ENCODE measurements at places on chromosomes 11 and 22.
A peak's percentile ranks its signal among the peaks of the same experiment; 100 is the strongest.

DNA sequence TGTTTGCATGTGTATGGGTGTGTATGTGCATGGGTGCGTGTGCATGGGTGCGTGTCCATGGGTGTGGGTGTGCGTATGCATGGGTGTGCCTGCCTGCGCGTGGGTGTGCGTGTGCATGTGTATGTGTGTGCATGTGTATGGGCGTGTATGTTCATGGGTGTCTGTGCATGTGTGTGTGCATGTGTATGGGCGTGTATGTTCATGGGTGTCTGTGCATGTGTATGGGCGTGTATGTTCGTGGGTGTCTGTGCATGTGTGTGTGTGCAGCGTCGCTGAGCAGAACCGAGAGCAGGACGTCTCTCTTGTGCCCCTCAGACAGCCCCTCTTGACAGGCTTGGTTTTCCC is 13.9 kb downstream of the IL17REL start:
- DNase-seq: no peak

DNA sequence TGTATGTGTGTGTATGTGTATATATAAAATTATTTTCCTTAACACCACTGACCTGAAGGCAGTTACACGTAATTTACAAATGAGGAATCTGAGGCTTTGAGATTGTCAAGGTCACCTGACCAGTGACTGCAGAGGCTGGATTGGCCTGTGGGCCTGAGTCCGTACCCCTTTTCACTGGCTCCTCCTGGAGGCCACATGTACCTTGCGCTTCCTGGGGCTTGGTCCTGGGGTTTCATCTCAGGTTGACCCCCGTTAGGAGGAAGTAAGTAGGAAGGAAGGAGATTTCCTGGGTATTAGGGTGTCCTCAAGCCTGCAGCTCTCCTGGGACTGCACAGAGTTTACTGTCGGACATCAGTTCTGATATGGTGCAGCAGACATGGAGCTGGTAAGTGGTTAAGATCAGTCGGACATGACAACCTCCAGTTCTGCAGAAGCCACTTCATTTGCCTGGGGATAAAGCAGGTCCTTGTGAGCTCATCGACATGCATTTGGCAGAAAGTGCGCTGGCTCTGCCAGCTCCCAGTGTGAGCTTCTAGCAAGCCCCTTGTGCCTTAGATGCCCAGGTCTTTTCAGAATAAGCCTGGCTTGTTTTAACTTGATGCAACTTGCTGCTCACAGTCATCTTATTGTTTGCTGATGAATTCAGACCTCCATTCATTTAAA is 36.6 kb downstream of the ST3GAL4 start:
- no peak for DNase-seq

GRCh38 chr11:110447343-110447742 is 17.6 kb downstream of the FDX1 start:
- DNase-seq: no peak

GRCh38 chr11:124346311-124346955 is 26.4 kb upstream of the OR8D2 start:
- DNase-seq: no peak

DNA sequence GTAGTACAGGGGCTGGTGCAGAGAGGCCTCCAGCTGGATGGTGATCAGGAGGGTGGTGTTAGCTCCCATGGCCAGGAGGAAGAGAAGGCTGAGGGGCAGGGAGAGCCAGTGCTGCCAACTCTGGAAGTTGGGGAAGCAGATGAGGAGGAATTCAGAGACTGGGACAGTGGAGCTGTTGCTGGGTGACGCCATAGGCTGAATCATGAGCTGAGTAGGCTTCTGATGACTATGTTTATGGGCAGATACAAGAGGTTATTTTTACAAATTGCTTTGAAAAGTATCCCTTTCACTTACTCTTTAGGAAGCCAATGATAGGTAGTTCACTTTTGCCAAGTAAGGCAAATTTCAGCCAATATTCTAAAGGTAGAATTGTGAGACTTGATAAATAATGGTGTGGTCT is 3.1 kb downstream of the OR56A1 start:
- DNase-seq: no peak

DNA sequence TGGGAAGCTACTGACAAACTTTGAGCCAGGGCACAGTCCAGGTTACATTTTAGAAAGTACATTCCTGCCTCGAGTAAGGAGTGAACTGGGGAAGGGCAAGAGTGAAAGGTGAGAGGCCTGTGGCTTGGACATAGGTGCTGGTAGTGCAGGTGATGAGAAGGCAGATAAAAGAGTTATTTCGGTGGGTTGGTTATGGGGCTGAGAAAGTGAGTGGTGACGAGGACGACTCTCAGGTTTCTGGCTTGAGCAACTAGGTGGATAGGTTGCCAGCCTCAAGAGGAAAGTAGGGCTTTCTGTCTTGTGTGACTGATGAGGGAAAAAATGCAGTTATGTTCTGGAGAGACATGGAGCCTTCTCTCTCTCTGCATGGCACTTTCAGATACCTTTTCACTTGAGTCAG is 3.7 kb downstream of the POLR2F start:
- DNase-seq: no peak

- DNase-seq: no peak
These were observed 132.2 kb upstream of the SESN3 start for GRCh38 chr11:95363164-95363563.

DNA sequence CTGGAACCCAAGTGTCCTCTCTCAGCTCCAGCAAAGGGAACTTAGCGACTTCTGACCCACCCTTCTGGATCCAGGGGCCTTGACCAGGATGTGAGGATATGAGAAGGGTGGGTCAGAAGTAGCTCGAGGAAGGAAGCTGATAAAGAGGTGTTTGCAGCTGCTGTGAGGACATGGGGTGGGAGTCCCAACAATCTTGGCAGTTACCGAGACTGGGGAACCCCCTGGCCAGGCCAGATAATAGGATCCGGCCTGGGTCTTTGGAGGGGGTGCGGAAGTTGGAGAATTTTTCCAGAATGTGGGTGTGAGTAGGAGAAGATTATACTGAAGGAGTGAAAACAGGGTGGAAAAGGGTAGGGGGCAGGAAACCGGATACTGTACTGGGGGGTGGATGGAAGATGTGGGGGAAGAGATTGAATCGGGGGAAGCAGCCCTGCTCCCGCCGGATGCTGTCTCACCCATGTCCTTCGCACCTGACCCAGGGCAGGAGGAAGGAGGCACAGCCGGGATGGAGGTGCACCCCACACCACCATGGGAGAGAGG is 2.8 kb upstream of the MCAM start:
- no peak for DNase-seq

DNA sequence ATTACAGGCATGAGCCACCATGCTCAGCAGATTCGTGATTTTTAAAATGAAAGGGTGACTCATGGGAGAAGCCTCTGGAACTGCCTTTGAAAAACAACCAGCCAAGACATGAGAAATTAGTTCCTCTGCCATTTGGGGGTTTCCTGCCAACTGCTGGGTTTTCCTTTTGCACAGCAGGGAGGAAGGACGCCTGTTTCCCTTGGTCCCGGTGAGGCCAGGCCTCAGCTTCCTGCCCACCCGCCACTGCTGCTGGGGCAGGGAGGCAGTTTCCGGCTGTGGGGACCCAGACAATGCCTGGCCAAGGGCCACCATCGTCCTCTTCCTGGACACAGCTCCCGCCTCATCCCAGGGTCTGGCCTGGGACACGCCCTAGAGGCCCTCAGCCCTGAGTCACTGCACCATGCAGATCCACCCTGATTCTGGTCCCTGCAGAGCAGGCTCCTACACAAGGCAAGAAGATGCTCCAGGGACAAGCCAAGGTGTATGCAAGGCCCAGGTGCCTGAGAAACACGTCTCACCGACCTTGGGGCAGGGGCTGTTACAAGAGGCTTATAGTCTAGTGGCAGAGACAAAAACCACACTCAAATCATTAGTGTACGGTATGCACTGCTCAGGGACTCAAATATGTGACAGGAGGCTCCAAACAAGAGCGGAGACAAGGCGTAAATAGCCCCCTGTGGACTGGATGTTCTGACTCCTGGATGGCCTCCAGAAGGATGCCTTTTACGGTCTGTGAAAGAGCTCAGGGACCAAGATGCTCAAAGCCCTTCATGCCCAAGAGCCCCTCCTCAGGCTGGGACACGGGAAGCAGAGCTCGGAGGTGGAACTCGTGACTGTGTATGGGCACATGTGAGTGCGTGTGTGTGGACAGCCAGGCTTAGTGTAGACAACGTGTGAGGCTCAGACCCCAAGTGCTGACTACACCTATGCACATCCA is 10.0 kb downstream of the PPM1F start:
- no peak for DNase-seq

- DNase-seq: no peak
These were observed 2.6 kb downstream of the PGGHG start for GRCh38 chr11:291281-292210.

DNA sequence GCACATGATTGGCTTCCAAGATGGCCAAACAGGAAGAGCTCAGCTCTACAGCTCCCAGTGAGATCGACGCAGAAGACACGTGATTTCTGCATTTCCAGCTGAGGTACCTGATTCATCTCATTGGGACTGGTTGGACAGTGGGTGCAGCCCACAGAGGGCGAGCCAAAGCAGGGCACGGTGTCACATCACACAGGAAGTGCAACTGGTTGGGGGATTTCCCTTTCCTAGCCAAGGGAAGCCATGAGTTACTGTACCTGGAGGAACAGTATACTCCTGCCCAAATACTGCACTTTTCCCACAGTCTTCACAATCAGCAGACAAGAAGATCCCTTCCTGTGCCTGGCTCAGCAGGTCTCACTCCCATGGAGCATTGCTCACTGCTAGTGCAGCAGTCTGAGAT is 131.2 kb downstream of the DLG2 start:
- no peak for DNase-seq

DNA sequence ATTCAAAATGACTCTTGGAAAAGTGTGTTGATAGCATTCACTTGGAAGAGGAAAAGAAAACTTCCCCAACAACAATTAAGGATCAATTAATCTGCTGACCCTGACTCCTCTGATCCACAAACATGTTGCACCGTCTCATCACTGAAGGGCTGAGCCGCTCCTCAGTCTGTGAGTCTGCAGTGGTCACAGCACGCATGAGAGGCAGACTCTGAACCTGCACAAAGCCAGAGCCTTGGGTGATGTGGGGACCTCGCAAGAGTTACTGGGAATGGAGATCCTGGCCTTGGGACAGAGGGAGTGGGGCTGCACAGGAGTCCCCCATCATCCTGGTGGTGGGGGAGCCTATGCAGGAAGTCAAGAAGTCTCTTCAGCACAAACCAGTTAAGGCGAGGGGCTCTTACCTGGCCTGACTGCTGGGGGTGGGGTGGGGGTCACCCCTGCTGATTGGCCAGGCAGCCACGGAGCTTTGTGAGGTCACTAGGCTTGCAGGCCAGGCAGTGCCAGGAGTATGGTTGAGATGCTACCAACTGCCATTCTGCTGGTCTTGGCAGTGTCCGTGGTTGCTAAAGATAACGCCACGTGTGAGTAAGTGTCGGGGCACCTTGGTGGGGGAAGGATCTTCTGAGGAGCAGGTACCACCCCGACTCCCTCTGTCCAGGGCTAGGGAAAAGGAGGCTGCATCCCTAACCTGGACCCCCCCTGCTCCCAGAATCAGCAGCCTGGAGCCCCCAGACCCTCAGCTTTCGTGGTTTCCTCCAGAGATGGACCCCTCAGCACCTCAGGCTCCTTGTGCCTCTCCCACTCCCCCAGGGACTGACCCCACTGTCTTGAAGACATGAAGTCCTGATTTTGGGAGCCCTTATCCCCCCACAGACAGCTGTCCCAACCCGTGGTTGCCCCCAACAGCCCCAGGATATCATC is at the start of gene ACR:
TSS of gene ACR (plus strand) at position 477 of the 921 bp plus-strand sequence. CDS start at position 509, 32 bp downstream.
- DNase-seq: no peak

GRCh38 chr11:66335531-66336233 is 552 bp downstream of the RIN1 start:
- no peak for DNase-seq

- peak; percentile 75 for DNase-seq
These were observed at the start of gene CYTH4 for GRCh38 chr22:37282385-37282677. CYTH4 (plus strand) TSS chr22:37282508; CDS start chr22:37282570, 62 bp downstream.

GRCh38 chr11:12860827-12861226 is 148.3 kb upstream of the RASSF10 start:
- DNase-seq: no peak

DNA sequence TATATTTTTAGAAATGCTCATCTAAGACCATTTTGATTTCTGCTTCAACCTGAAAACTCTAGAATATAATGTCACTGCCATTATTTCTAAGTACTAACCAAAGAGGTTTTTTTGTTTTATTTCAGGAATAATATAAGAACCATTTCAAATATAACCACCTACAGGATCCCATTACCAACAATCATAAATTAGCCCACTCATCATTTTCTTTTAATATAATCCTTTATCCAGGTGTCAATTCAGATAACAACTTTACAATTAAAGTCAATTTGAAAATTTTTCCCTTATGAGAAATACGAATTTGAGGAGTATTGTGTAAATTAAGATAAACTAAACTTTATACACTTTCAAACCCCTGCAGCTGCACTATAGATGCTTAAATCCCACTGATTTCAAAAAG is 1043.0 kb upstream of the CNTN5 start:
- no peak for DNase-seq

- DNase-seq: no peak
These were observed 4.0 kb downstream of the ANKRD13D start for GRCh38 chr11:67293090-67293489.

GRCh38 chr11:36164506-36165250 is 124.5 kb downstream of the COMMD9 start:
- no peak for DNase-seq

DNA sequence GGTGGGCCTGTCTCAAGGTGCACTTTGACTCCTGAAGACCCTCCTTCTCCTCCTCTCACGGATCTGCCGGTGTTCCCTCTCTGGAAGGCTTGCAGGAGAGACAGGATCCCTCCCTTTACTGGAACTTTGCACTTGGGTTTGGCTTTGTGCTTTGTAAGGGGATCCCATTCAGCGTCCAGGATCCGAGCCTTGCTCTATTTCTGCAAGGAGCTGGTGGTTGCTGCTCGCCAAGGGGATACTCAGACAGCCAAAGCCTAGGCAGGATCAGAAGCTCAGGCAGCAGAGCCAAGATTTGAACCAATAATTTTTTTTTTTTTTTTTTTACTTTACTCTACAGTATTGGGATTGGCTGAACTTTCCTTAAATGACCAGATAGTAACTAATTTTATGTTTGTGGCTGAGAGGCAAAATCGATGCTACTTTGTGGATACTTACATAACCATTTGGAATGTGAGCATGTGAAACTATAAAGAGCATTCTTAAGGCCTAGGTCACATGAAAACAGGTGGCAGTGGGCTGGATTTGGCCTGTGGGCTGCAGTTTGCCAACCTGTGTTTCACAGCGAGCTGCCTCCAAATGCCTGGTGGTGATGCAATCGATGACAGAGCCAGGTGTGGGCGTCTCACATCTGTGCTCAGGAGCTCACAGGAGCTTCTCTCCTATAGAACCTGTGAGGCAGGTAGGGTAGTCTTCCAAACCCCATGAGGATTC is 25.2 kb downstream of the BCR start:
- DNase-seq: no peak

DNA sequence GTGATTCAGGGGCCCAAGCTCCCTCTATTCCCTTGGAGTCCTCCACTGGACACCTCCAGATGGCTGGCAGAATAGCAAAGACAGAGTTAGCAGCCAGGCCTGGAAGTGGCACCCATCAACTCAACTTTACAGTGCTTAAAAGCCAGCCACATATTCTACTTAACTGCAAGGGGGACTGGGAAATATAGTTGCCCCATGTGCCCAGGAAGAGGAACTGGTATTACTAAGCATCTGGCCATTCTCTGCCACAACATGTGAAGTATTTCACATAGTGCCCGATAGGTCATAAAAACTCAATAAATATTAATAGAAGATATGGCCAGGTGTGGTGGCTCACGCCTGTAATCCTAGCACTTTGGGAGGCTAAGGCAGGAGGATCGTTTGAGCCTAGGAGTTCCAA is 5.5 kb upstream of the IL10RA start:
- no peak for DNase-seq
